ENCODE measurements at places on chromosomes 1 and 21.
A peak's percentile ranks its signal among the peaks of the same experiment; 100 is the strongest.

GRCh38 chr21:30193201-30193600 is 22.7 kb downstream of the CLDN8 start:
- no peak for DNase-seq

DNA sequence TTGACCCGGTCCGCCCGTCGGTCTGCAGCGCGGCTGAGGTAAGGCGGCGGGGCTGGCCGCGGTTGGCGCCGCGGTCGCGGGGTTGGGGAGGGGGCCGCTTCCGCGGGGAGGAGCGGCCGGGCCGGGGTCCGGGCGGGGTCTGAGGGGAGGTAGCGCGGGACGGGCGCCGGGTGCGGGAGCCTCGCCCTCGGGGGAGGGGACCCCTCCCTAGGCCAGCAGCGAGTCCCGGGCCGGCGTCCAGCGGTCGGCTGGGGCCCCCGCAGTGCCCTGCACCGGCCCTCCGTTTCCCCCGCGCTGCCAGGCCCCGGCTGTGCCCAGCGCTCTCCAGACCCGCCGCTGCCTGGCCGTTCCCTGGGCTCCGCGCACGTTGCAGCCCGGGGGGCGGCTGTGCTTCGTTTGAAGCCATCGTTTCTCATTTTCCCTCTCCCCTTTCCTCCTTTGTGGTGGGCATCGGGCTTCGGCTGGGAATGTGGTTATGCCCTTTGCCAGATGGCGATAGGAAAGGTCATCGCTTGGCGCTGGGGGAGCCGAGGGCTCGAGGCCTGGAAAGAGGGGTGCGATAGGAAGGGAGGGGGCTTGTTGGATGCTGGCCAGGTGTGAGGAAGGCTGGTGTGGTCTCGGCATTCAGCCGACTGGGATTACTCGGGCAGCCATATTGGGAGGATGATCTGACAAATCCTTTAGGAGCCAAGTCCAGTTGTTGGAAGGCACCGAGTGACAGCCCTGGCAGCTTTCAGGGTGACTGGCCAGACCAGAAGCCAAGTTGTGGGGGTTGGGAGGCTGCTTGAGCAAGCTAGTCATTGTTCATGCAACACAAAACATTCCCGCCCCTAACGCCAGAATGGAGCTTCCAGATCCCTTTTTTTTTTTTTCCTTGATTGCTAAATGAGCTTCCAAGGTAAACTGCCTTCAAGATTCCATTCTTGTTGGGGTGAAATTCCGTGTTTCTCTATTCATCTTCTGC is 753 bp downstream of the KIF1B start:
- DNase-seq, result no peak

DNA sequence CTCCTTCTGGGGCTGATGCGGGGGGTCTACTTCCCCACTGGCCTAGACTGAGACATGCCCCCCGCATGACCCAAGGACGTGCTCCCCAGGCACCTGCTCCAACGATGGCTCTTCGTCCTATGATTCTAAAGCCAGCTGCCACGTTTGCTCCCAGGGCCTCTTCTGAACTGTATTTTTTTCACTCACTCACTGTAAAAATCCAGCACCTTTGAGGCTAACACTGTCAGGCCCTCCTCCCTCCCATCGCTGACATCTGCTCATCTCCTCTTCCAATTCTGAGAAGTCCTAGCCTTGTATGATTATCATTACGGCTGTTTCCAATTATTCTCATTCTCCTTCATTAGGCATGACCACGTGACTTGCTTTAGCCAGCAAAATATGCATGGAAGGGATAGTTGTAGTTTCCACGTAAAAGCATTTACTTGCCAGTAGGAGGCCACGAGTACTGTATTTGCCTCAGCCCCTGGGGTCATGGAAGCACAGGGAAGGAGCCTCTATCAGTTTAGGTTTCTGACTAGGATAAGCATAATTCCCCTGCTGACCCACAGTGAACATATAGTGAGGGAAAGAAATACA is 19.1 kb upstream of the EDN2 start:
- DNase-seq, result no peak

- DNase-seq, result no peak
Measured at GRCh38 chr1:70902211-70902610, 145.4 kb downstream of the PTGER3 start.

DNA sequence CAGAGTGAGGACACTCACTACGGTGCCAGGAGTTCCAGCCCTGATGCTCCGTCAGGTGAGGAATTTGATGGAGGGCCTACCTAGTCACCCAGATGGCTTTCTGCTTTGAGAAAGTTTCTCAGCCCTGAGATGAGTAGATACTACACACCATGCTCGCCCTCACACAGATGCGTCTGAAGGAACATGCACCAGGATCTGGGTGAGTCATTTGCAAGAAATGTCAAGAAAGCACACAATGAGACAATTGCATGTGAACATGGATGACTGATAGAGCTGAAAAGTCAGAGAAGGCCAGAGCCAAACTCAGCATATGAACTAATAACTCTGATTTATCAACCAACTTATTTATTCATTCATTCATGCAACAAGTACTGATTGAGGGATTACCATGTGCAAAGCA is 483.9 kb downstream of the OMA1 start:
- no peak for DNase-seq

- DNase-seq, result no peak
Measured at GRCh38 chr21:45562402-45562801, 20.2 kb upstream of the SLC19A1 start.

- no peak for DNase-seq
Measured at GRCh38 chr1:105204836-105205371, 1455.2 kb downstream of the AMY1C start.

DNA sequence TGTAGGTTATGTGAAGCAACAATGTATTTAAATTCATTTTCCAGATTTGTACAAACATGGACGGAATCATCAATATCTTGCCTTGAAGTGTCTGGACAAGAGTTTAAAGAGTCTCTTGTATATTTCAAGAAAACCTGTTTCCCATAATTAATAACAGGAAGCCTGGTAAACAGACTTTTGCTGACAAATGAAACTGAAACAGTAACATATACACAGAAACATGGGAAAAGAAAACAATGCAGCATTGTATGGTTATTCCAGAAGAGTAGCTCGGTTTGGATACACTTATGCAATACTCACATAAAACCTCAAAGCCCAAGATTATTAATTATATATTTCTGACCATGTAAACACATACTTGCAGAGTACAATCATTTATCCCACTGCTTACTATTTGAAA is 265.5 kb downstream of the PTPRC start:
- no peak for DNase-seq

DNA sequence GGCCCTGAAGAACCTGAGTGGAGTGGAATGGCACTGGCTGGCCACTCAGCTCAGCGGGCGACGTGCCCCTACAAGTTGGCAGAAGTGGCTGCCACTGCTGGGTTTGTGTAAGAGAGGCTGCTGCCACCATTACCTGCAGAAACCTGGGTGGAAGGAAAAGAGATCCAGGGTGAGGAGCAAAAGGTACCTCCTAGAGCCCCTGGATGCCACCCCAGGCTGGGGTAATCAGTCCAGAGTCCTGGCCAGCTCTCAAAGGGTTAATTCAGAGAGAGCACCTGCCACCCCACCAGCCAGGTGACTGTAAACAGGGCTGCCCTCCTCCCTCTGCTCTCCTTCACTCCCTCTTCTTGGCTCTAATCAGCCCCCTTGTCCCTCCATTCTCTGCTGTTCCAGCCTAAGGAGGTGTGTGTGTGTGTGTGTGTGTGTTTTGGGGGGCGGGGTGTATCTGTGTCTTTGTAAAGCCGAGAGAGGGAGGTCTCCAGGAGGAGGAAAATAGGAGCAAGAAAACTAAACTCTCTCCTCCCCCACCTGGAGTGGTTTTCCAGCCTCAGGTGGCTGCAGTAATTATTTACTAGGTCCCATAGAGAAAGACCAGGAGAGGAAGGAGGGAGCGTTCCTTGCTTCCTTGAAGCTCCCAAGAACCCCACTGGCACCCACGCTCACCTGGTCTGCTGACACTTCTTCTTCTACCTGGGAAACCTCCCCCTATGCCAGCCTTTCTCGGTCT is 12.6 kb downstream of the TRIM46 start:
- DNase-seq, result no peak

- no peak for DNase-seq
Measured at GRCh38 chr1:219505886-219506285, 107.0 kb downstream of the ZC3H11B start.

- DNase-seq, result no peak
Measured at GRCh38 chr21:46080171-46081021, 17.5 kb upstream of the COL6A2 start.

DNA sequence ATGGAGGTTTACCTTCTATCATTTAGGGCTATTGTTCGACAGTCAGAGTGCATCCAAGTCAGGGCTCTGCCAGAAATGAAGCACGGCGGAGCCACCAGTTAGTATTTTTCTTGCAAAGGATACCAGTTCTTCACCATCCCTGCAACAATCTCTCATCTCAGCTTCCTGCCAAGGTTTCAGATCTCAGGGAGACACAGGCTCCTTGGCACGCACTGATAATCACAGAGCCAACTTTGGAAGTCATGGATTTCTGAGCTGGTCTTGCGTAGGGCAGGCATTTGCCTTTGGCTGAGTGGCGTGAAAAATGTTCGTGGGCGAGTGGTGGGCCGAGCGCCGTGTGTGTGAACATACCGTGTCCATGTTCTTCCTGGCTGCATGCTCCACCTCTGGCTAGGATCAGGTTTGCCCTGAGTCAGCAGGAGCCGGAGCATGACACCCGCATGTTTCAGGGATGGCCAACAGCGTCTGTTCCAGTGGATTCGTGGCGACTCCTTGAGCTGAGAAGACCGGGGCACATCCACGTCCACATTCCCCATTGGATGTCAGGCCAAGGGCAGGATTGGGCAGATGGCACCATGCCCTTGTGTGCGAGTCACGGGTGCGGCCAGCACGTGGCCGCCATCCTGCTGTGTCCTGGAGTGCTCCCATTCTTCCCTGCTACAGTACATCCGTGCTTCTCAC is 118.5 kb upstream of the C1orf174 start:
- DNase-seq, result no peak

DNA sequence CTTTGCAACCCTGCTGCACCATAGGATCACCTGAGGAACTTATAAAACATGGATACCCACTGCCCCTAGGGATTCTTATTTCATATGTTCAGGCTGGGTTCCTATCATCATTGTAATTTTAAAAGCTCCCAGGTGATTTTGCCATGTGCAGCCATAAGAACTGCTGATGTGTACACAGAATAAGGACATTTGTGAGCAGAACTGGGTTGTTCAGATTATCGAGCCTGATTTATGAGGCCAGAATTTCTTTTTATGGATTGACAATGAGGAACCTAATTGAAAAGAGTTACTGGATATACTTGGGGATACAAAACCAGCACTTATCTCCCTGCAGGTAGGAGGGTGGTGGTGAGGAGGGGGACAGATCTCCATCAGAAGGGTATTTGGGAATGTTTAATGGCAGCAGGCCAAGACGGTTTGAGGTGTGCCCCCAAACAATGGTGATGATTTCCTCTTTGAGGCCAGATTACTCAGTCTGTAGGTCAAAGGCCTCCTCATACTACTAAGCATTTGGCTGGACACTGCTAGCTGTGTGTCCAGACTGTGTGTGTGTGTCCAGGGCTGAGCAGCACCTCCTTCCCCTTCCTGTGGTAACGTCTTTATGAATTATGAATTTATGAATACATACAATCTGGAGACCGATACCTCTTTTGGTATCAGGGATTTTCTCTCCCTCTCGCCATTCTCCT is 18.9 kb downstream of the NOS1AP start:
- DNase-seq, result no peak

DNA sequence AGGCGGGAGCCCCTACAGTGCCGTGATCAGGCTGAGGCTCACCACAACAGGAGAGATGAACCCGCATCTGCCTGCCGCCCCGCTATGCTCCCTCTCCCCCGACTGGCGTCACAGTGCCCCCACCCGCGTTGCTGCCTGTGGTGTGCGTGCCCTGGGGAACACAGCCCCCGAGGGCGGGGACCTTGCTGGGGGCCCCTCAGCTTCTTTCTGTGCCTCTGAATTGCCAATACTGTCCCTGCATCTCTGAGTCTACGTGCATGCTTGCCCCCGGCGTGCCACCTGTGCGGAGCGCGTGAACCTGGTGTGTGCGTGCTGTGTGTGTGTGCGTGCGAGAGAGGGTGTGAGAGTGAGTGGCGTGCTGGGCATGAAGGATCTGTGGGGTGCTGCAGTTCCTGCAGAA is 10.3 kb downstream of the PARS2 start:
- no peak for DNase-seq

- DNase-seq, result peak; percentile 78
Measured at GRCh38 chr1:145740269-145740668, 21.0 kb downstream of the CD160 start.

GRCh38 chr21:15192243-15192642 is 127.4 kb upstream of the NRIP1 start:
- DNase-seq, result no peak

DNA sequence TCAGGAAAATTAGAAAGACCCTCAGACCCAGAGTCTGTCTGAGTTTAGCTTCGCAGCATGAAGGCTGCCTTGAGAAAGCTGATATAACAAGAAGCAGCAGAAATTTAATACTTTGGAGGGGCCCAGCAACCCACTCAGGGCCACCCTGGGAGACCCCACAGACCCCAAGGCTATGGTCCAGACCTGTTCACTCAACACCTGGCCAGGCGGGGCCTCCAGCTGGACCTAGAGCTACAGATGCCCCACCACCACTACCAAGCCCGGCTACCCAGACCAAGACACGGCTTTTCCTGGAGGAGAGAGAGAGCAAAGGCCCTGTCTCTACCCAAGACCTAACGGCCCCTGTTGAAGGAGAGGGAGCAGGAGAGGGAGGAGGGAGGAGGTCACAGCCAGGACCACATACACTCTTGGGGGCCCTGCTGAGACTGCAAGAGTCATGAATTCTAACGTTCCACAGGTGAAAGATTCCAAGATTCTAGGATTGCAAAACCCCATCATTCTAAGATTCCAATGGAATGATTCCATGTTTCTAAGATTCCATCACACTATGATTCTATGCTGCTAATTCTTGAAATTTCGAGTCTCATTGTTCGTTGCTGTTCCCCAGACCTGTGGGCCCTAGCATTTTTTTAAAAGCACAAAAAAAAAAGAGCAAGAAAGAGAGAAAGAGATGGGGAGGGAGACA is 53.2 kb downstream of the LACTBL1 start:
- DNase-seq, result no peak

- no peak for DNase-seq
Measured at GRCh38 chr1:165671526-165671925, 26.8 kb downstream of the ALDH9A1 start.

- DNase-seq, result no peak
Measured at GRCh38 chr1:117046781-117047180, 13.3 kb upstream of the TTF2 start.

- DNase-seq, result no peak
Measured at GRCh38 chr21:33419538-33420123, 16.4 kb downstream of the IFNGR2 start.
